ENCODE measurements at places on chromosomes 5 and 9. TPM values are rescaled to one million over a fixed set of nuclear protein-coding genes. Genes with fewer than 3 reads are reported as not detected.

ABITRAM gene
- 15.2 TPM for polyA plus RNA-seq

PCDHB2 gene
- not detected for polyA plus RNA-seq

SLC25A2 gene
- polyA plus RNA-seq, result not detected

IL4 gene
- not detected for polyA plus RNA-seq

C9orf85 gene
- polyA plus RNA-seq, result 9.0 TPM

COL23A1 gene
- polyA plus RNA-seq, result not detected

GRCh38 chr9:34465468-34465867 lies 6.9 kb downstream of the DNAI1 start:
- no peak for DNase-seq

GRCh38 chr9:14515571-14516198 lies 177.5 kb downstream of the ZDHHC21 start:
- DNase-seq, result no peak

DNA sequence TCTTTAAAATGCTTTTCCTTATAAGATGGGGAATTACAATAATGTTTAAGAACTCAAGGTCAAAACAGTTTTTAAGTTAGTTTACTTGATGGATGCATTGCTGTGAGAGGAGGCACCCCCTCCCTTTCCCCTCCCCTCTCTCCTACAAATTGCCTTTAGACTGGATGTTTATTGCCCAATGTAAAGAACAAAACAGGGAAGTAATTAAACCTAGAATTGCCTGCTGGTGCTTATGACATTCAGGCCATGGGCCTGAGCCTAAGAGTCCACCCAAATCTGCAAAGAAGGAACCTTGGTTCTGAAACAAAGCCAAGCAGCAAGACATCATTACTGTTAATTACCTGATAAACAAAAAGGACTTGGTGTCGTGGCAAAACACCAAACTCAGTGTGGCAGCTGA lies 630.3 kb downstream of the ISL1 start:
- DNase-seq, result no peak

DNA sequence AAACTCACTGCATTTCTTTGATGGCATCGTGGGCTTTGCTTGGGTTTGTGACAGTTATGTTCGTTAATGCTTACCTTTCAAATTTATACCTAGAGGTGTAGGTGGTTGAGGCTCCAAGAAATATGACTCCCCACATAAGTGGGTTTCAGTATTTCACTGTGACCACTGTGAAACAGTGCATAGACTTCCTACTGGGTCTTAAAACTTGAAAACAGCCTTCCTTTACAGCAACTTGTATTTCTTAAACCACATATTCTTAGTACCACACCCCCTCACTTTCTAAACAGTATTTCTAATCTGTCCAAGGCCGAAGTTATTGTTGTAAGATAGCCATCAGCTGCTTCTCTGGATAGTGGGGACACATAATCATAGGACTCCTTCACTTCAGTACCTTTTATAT lies 48.3 kb downstream of the TMEFF1 start:
- no peak for DNase-seq

DNA sequence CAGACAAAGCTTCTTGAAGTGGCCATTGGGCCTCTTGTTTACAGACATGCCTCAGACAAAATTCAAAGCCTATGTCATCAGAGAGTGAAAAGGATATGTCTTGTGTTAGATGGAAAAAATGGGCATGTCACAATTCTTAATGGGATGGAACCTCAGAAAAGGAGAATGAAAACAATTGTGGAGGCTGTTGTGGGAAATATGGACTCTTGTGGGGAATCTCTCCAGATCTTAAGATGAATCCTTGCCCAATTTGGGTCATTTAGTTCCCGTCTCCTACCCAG lies 19.5 kb downstream of the SLC22A5 start:
- DNase-seq, result no peak

- DNase-seq, result no peak
These were observed 44.5 kb upstream of the SUSD3 start for GRCh38 chr9:93013856-93014582.

Measured in CD4-positive, CD25-positive, alpha-beta regulatory T cell (primary cell).